C1 segment of cervical spinal cord (tissue), 14 donors: ENCODE measurements at places on chromosomes 16 and 17.

DNA sequence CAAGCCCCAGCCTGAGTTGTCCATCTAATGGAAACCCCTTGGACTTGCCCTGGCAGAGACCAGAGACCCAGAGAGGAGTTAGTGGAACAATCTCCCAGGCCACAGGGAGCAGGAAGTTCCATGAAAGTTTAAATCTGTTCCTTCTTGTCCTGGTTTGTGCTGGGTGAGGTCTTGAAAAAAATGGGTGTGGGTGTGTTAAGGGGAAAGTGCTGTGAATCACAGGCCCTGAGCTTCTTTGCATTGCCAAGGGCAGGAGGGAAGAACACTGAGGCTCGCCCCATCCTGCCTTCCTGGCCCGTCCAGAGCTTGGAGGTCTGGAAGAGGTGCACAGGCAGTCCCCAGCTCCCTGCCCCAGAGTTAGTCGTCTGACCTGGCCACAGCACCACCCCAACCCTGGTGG is 2.3 kb downstream of the ADORA2B start:
- no peak for DNase-seq

DNA sequence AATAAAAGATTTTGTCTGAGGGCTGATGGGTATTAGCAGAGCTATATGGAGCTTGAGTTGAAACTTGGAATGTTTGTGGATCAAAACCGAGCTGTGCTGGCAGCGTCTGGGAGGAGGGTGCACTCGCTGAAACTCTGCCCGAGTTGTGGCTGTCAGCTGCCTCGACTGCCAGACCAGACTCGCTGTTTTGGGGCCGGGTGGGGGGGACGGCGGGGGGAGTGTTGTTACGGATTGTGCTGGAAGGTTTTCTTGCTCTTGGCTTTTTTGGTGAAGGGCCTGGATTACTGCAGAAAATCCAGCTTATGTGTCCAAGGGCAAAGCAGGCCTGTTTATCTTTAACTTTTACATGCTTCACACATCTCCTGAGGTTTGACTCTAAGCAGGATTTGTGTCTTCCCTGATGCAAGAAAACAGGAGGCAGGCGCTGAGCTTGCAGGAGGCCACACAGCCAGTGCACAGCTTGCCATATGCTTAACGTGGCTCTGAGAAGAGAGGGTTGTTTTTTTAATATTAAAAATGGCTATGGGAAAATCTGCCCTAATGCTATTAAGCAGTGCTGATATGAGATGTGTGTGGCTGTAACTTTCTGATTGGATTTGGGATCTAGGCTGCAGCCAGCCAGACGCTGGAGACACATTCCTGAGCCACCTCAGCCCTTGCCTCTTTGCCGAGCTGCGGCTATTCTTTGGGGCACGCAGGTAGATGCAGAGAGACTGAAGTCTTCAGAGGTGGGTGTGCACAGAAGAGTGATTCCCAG is 20.5 kb upstream of the RPTOR start:
- no peak for DNase-seq

DNA sequence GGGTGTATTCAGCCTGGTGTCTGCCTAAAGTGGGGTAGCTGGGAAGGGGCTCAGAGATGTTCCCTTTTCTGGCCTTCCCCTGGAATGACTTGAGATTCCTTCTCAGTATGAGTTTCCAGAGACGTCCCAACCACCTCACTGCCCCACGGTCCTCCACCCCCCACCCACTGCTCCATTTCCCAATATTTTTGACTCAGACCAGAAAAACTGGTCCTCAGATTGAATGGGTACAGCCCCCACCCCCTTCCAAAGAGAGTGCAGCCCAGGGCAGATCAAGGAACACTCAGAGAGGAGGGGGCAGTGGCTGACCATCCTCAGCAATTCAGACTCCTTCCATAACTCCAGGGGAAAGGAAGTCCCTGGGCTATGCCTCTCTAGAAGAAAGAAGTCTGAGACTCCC is 3.2 kb downstream of the ACLY start:
- DNase-seq = no peak

- no peak for DNase-seq
Observed at GRCh38 chr17:54029986-54030385, 207.3 kb downstream of the KIF2B start.

DNA sequence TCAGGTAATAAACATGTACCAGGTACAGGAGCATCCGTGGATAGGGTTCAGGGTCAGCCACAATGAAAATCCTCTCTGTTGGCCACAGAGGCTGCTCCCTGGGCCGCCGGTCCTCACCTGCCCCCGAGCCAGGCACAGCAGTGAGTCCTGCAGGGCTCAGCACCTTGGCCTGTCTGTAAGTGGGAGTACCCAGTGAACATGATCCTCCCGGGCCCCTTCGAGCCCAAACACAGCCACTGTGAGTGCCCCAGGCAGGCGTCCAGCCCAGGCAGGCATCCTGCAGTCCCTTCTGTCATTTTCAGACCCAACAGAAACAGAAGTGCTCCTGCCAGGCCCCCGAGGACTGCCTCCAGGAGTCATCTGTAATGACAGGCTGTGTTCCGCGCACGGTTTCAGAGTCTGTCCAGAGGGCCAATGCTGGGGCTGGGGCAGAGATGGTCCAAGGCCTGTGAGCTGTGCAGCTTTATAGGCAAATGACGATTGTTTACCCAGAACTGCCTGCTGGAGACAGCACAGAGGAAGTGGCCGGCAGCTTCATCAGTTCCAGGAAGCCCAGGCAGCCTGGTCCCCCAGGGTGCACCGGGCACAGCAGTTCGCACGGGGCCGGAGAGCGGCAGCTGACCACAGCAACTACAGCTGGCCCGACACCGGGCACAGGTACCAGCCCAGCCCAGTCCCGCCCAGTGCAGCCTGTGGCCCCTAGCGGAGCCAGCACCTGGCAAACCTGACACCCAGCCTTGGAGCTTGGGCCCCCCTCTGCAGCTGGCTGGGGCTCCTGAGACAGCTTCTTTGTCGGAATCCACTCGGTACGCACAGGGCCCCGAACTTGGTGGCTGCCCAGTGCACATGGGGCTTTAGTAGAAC is 13.2 kb downstream of the SLC7A5 start:
- no peak for DNase-seq

DNA sequence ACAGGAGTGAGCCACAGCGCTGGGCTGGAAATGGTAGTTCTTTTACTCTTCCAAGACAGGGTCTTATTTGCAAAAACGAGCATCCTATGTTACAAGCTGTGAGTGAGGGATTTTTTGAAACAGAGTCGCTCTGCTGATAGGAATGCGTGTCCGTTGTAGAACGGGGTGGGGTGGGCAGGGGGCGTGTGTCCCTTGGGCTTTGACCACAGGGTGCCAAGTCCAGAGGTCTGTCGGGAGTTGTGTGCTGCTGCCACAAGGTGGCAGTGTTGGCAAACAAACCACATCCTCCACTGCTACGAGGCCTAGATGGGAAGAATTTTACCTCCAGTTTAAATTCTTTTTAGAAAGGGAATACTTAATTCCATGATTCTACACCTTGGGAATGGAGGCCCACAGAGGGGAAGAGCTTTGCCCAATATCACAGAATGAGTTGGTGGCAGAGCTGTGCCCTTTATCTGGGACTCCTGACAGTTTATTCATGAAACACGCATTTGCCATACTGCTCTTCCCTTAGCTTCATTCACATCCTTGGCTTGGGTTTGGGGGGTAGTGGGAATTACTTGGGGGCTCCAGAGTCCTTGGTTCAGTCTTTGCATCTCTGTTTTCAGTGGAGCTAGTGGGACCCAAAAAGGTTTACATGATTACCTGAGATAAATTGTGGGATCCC is 30.6 kb upstream of the ETV4 start:
- DNase-seq = peak; percentile 15

DNA sequence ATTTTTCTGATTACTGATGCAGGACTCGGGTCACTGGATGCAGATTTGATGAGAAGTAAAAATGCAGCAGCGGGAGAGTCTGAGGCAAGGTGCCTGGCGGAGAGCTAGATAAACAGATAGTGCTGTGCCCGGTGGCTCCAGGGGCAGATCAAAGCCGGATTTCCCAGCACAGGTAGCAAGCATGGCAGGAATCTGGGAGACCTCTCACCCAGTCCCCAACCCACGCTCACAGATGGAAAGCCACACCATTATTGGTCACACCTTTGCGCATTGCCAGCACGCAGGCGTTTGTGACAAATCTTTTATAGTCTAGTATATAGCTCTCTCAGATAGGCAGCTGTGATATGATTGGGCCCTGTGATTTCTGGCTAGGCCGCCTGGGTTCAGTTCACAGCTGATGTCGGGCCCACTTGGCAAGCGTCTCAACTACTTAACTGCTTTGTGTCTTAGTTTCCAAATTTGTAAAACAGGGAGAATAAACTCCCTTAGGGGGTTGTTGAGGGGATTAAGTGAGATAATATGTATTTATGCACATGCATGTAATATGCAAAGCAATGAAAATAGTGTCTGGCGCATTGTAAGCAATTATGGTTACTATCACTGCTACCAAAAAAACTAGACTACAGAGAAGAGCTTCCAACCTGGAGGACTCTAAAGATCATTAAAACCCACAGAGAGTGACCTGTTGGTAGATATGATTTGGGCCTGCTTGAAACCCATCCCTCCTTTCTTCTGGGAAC is 42.0 kb upstream of the NFAT5 start:
- no peak for DNase-seq

- no peak for DNase-seq
Observed at GRCh38 chr16:81492311-81492761, 47.7 kb downstream of the CMIP start.

- DNase-seq = peak; percentile 39
Observed at GRCh38 chr17:48610282-48611211, at the start of gene HOXB7. Gene HOXB7, minus strand, starts transcription at chr17:48611017. Its CDS starts 99 bp downstream, at chr17:48610918.

DNA sequence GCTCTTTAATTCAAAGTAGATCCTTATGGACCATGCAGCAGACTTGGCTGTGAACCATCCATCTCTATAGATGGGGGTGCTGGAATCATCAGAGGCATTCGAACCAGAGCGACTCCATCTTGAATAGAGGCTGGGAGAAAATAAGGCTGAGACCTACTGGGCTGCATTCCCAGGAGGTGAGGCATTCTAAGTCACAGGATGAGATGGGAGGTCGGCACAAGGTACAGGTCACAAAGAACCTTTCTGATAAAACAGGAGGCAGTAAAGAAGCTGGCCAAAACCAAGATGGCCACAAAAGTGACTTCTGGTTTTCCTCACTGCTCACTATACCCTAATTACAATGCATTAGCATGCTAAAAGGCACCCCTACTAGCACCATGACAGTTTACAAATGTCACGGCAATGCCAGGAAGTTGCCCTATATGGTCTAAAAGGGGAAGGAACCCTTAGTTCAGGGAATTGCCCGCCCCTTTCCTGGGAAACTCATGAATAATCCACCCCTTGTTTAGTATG is 89.2 kb upstream of the BRD7 start:
- no peak for DNase-seq

- no peak for DNase-seq
Observed at GRCh38 chr17:71438631-71439146, 682.1 kb upstream of the SOX9 start.

DNA sequence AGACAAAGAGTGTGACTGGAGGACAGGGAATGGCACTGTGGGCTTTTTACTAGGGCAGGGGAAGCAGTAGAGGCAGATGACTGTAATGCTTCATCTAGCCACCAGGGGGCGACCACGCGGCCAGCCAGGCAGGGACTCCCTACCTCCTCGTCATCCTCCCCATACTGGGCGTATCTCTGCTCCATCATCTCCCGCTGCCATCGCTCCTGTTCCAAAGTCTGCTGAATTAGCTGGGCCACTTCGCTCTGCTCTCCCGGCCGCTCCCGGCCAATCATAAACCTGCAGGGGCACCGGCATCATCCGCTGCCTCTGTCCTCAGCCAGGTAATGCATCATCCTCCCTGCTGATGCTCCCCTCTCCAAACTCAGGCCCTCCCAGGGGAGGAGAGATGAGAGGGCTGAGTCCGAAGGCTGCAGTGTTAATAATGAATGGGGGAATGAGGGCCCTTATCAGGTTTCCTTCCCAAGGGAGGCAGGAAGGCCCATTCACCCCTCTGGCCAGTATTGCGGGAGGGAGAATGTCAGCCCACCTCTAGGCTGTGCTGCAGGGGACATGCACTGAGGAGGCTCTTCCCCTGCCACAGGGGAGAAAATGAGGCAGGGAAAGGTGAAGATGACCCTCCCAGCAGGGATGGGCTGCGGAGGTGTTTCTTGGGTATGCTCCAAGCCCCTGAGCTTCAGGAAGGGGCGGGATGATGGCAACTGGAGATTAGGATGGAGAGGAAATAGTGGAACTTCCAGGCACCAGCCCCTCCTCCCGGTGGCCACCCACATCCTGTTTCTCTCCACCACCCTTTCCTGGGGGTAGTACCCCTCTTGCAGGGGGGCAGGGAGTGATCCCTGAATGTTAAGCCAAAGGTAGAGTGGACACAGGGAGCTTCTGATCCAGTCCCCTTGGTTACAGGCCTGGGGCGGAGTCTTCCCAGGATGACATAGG is 10.3 kb upstream of the SAMD14 start:
- peak; percentile 24 for DNase-seq

DNA sequence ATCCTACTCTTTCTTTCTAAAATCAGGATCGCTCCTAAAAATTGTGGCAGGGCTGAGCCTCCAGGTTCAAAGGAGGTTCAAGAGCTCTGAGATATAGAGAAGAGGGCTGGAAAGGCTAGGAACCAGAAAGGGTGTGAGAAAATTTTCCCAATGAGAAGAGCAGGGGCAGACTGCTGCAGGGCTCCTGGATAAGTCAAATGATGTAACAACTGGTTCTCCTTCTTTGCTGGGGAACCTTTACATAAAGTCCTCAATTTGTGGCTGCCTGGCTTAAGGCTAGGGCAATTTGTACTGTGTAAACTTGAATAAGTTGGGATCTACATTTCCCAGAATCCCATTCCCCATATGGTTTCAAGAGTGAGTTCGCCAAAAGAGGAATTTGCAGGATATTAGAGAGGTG is 16.3 kb upstream of the AKAP1 start:
- no peak for DNase-seq

DNA sequence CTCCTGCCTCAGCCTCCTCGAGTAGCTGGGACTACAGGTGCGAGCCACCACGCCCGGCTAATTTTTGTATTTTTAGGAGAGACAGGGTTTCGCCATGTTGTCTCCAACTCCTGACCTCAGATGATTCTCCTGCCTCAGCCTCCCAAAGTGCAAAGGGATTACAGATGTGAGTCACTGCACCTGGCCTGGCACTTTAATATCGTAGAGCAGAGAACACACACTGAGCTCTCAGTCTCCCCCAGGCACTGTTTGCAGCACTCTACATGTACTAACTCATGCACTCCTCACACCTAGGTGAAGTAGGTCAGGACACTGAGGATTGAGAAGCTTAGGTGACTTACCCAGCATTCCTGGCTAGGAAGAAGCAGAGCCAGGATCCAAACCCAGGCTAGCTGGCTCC is 15.0 kb downstream of the C17orf100 start:
- no peak for DNase-seq

- DNase-seq = no peak
Observed at GRCh38 chr16:67245674-67246080, 1.6 kb downstream of the FHOD1 start.

DNA sequence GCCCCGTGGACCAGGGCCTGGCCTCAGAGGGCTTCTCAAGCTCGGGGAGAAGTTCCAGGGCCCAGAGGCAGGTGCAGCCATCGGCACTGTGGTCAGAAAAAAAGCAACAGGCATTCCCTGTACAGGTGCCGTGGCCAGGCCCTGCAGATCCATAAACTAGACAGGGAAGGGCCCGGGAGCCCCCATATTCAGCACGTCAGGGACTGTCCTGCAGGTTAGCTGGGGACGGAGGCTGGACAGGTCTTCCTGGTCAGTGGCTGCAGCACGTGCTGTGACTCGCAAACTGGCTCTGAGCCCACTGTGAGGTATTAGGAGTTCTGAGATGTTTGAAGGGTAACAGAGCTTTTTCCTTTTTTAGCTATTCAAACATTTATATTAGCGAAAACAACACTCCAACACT is 15.0 kb upstream of the C16orf95 start:
- DNase-seq = no peak
